ENCODE measurements at places on chromosomes 13 and 19. TPM values are rescaled to one million over a fixed set of nuclear protein-coding genes. Genes with fewer than 3 reads are reported as not detected.

Gene HMGB1
- total RNA-seq, result 532 TPM

- no peak for DNase-seq
Measured at GRCh38 chr19:2089001-2089711, 7.0 kb downstream of the MOB3A start.

- no peak for DNase-seq
Measured at GRCh38 chr19:49497789-49498103, 1.5 kb downstream of the RPS11 start.

GRCh38 chr13:33351319-33351718 is 65.8 kb upstream of the STARD13 start:
- no peak for DNase-seq

GRCh38 chr13:37816276-37816675 is 53.3 kb downstream of the TRPC4 start:
- no peak for DNase-seq
